ENCODE measurements at places on chromosomes 16 and 17.

GRCh38 chr17:34161690-34162089, 93.4 kb upstream of the CCL2 start:
- DNase-seq, result no peak

DNA sequence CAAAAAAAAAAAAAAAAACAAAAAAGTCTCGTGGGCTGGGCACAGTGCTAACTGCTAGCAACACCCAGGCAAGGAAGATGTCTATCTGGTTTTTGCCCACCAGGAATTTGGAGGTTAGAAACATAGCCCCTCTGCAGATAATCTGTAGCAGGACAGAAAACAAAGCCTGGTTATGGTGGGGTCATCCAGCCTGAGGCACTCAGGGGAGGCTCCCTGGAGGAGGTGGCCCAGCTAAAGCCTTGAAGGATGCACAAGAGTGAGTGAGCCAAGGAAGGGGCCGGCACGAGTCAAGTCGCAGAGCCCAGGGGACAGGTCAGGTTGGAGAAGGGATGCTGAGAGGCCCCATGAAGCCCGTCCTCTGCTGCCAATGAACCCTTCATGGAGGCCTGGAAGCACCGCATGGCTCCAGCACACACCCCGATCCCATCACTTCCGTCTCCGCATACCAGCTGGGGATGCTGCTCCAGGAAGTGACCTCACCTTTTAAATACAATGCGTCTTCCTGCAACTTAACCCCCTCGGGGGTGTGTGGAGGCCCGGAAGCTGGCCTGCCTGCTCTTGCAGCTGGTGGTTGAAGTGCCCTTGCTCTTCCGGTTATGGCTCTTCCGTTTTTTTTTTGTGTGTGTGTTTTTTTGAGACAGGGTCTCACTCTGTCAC, 86.5 kb downstream of the ENGASE start:
- DNase-seq, result no peak

DNA sequence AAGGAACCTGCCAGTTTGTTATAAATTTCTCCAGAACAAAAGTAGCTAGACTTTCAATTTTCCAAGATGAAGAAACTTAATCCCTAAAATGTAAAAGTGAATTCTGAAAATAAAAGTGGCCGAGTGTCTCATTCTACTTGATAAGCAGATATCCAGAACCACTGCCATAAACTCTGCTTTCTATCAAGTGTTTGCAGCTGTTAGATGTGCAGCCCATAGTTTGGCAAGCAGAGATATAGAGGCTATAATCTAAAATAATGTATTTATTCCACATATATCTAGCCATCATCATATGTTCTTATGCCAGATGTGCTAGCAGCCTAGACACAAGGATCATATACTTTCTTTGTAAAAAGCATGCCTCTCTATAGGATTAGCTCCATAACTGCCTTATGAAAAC, 14.7 kb upstream of the FBXL20 start:
- no peak for DNase-seq

GRCh38 chr16:1357906-1358566, 6.3 kb downstream of the GNPTG start:
- no peak for DNase-seq

DNA sequence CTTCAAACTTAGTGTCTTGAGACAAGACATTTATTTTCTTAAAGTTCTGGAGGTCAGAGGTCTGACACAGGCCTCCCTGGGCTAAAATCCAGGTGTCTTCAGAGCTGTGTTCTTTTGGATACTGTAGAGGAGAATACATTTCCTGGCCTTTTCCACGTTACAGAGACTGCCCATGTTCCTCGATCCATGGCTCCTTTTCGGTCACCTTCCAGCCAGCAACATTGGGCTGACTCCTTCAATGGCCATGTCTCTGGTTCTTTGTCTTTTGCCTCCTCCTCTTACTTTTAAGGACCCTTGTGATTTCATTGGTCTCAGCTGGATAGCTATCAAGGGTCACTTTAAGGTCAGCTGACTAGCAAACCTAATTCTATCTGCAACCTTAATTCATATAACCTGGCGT, 212.4 kb downstream of the WWOX start:
- DNase-seq, result no peak

GRCh38 chr17:43994272-43995149, 9.9 kb upstream of the NAGS start:
- no peak for DNase-seq

GRCh38 chr17:15124746-15125145, 140.4 kb downstream of the PMP22 start:
- no peak for DNase-seq

DNA sequence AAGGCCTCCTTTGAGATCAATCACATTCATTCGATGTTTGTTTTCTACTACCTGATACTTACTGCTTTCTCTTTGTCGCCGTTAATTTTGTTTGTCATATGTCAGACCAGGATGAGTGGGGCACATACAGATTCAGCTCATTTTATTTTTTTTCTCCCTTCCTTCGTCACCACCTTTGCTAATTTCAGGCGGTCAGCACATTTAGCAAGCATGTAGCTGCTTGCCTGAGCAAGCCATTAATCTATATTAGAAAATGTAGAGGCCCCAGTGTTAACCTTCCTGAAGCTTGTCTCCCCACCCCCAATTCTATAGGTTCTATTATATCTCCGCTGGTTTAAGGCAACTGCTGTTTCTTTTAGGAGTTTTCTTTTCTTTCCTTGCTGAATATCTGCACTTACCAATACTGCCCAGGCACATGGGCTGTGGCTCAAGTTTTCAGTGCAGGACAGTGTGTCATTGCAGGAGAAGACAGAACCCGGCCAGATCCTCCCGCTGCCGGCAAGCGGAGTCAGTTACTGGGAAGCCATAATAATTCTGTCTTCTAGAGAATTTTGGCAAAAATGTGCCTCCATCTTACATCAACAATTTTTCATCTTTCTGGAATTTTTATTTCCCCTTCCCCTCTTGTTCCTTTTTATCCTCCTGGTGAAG, 714.3 kb downstream of the WWOX start:
- DNase-seq, result no peak

DNA sequence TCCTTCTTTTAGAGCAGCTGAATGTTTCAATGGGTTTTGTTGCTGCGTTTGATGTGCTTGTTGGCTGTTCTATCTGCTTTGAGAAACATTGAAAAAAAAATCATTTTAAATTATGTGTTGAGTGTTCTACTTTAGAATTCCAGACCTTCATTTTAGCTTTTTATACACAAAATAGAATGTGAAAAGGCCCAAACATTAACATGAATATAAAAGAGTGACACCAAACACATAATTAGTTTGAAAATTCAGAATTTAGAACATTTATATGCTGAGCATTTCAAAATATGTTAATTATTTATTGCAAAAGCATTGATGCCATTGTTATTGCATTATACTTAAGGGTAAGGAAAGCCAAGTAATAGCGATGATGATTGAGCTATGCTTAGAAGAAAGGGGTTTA, 2.9 kb downstream of the NFAT5 start:
- DNase-seq, result no peak

- no peak for DNase-seq
These were observed 401.6 kb downstream of the NPIPA7 start for GRCh38 chr16:16780588-16780987.

DNA sequence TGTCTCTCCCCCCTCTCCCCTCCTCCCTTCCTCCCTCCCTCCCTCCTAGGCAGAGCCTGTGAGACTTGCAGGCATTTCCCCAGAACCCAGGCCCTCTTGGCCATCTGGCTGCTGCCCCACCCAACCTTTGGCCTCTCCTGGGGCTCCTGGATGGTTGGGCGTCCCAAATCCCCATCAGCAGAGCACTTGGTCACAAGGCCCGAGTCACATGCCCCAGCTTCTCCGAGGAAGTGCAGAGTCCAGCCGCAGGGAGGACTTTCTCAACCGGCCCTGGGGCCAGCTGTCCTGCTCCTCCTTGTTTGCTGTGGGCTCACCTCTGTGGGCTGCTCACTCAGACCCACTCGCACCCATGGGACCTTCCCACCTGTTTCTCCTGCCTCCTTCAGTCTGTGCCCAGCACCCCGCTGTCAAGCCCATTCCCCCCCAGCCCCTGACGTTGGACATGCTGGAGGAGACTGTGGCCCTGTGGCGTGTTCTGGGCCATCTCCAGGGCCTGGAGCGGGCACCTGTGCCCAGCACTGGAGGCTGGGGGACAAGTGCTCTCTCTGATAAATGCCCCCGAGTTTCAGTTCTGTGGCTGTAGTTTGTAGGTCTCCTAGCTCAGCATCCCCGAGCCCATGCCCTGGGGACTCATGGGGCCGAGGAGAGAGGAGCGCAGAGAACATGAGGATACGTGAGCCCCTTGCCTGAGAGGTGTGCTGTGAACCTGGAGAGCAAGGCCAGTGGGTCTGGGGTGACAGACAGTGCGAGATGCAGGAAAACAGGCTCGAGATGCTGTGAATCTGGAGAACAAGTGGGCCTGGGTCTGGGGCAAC, 42.3 kb upstream of the ZNF750 start:
- DNase-seq, result no peak

DNA sequence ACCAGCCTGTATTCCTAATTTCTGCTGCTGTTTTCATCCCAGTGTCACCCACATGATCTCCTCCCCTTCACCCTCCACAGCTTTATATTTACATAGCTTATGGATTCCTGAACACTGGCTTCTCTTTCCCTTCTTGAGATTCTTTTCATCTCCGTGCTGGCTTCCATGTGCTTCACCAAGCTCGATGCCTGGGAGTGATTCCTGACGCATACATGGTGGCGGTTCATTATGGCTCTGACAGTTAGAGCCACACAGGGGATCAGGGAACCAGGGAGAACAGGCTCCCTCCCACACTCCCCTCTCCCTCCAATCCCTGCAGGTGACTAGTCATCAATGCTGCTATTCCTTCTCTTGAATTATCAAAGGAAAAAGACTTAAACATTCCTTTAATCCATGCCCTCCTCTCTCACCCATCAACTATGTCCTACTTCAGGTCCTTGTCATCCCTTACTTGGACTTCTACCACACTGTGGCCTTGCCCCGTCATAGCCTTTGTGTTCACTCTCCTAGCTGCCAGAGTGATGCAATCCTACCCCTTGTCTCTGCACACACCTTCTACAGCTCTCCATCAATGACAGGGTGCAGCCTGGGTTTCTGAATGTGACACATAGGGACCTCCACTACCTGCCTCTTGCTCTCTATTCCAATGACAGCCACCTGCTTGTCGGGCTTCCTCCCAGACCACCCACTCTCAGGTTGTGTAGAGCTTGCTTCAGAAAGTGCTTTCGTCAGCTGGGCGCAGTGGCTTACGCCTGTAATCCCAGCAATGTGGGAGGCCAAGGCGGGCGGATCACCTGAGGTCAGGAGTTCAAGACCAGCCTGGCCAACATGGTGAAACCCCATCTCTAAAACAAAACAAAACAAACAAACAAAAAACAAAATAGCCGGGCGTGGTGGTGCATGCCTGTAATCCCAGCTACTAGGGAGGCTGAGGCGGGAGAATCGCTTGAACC, 43.6 kb downstream of the MYH13 start:
- no peak for DNase-seq

DNA sequence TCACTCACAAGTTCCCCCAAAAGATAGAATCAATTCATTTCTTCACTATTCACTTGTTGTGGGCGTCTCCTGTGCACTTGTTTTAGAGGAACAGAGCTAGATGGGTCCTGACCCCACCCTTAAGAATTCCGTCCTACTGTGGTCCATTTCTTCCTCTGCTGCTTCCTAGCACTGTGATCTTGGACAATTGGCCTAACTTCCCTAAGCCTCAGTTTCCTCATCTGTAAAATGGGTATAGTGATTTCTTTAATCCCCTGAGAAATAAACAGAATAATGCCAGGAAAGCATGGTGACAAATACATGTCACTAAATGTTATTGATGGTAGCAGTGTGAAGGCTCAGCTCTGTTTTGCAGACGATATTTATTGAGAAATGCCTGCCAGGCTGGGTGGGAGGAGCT, 9.9 kb downstream of the BMERB1 start:
- DNase-seq, result no peak

- DNase-seq, result no peak
These were observed 193.9 kb downstream of the IRF8 start for GRCh38 chr16:86092586-86093480.

DNA sequence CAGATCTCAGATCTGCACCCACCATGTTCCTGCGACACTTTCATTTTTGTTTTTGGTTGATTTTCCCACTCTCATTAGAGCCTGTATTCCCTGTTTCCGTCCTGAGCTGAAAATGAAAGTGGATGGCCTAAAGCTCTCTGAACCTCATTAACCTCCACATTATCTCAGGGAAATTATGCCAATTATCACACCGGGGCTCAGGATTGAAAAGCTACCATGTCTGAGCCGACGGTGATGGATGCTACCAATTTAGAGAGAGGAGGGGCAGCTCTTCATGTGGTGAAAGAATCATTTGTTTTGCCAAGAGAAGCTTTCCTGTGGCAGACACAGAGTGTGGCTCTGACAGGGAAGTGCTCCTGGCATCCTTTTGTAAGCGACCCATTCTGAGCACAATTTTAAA, 410.4 kb upstream of the CDH11 start:
- DNase-seq, result no peak

- DNase-seq, result peak; percentile 82
These were observed 22.5 kb upstream of the MEAK7 start for GRCh38 chr16:84526794-84527531.

- DNase-seq, result no peak
These were observed at the start of gene TNK1 for GRCh38 chr17:7380855-7381683. TSS of gene TNK1 (plus strand) at chr17:7381089. CDS start at chr17:7382927, 1,838 bp downstream.

DNA sequence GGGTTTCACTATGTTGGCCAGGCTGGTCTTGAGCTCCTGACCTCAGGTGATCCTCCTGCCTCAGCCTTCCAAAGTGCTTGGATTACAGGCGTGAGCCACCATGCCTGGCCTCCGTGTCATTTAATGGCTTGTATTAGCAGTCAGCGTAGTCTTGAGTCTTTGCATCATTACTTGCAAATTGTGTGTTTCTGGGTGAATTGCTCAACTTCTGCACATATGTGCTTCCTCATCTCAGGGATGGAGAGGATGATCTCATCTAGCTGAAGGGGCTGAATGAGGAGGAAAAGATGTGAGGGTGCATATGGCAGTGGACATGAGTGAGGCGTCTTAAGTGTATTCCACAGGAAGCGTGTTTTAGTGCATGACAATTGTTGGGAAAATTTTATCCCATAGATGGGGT, 155.8 kb downstream of the SNX29 start:
- DNase-seq, result no peak

DNA sequence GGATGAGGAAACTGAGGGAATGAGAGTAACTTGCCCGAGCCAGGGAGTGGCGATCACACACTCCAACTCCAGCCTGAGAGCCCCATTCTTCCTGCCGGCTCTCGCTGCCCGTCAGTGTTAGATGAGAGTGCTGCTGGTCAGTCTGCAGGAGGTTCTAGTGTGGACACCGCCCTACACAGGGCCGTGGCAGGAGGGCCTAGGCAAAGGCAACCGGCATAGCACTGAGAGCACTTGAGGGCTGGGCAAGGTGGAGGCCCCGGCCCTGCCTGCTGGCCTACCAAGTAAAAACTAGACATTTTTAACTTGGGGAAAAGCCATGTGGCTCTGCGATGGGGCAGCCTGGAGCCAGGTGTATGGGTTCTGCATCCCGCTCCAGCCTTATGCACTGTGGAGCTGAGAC, 354.8 kb downstream of the SEC14L1 start:
- DNase-seq, result no peak

GRCh38 chr17:48642059-48642842, 16.1 kb upstream of the HOXB9 start:
- no peak for DNase-seq

- no peak for DNase-seq
These were observed 40.6 kb downstream of the ABCA10 start for GRCh38 chr17:69188064-69188463.

- no peak for DNase-seq
These were observed 13.8 kb downstream of the MLYCD start for GRCh38 chr16:83912519-83913244.
